ENCODE measurements at places on chromosomes 11 and 22. TPM values are rescaled to one million over a fixed set of nuclear protein-coding genes. Genes with fewer than 3 reads are reported as not detected.
A peak's percentile ranks its signal among the peaks of the same experiment; 100 is the strongest.

APOA1 gene
- not detected for total RNA-seq

SCGB1D2 gene
- not detected for total RNA-seq

MUC5B gene
- under 0.01 TPM for total RNA-seq

ZBED5 gene
- 31.0 TPM for total RNA-seq

TRIM49 gene
- total RNA-seq, result not detected

EHF gene
- 45.8 TPM for total RNA-seq

LRRN4CL gene
- not detected for total RNA-seq

PITPNM1 gene
- total RNA-seq, result 50.8 TPM

GRIK4 gene
- 0.14 TPM for total RNA-seq

LINC01488 gene
- not detected for total RNA-seq

PDGFD gene
- 3.5 TPM for total RNA-seq

DNA sequence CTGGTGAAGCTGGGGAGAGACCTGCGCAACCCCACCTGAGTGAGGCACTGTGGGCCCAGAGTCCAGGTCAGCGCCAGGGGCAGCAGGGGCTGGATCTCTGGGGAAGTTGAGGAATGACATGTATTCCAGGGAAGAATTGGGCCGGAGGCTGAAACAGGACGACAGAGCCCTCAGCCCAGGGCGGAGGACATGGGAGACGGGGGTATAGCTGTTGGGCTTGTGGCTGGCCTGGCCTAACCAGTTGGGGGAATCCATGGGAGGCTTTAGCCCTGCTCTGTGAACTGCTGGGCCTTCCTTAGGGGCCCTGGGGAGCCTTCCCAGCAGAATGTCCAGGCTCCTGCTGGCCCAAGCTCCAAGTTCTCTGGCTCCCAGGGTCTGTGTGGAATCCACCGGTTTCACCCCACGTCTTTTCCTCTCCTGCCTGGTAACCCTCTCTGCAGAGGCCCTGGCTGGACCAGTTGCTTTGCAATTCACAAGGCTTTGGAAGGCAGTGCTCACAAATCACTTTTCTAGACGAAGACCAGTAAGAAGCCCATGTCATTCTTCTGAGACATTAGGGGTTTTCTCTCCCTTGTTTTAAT, 50.4 kb upstream of the KCNQ1OT1 start:
- no peak for DNase-seq

- no peak for DNase-seq
Measured at GRCh38 chr22:26732284-26732683, 74.9 kb downstream of the MIAT start.

- DNase-seq, result peak; percentile 18
Measured at GRCh38 chr11:17683377-17684161, 35.8 kb upstream of the MYOD1 start.

DNA sequence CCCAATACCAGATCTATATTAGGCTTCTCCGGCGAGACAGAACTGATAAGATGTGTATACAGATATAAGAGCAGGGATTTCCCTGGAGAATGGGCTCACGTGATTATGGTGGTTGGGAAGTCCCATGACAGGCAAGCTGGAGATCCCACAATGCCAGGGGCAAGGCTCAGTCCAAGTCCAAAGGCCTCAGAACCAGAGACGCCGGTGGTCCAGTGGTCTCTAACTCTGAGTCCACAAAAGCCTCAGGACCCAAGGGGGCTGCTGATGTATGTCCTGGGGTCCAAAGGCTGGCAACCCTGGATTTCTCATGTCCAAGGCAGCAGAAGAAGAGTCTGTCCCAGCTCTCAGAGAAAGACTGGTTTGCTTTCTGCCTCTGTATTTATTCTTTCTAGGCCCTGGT, 15.8 kb upstream of the OSBPL5 start:
- DNase-seq, result no peak

- DNase-seq, result no peak
Measured at GRCh38 chr11:71251761-71252268, 562 bp downstream of the SHANK2 start.

DNA sequence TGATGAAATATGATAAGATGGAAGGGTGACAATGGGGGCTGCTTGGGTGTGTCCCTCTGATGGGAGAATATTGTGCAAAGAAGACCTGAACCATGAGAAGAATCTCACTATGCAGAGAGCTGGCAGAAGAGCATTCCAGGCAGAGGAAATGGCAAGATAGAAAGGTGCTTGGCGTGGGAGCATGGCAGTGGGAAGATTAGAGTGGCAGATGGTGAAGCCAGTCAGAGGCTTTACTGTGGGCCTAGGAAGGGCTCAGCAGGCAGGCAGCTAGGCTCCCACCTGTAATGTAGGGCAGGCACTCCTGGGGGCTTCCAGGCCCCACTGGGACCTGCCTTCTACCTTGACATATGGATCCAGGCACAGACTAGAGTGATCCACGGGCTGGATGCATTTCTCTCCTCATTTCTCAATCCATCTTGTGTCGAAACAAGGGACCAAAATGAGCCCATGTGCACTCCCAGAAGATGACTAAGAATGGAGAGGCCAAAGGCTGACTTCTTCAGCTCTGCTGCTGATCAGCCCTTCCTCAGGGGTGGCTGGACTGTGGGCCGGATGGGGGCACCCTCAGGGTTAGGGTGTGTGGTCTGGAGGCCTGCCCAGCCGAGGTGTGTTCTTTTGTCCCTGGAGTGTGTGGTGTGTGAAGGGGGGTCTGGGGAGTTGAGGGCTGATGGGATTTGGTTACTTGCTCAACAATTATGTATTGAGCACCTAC, 88.3 kb downstream of the TSPAN18 start:
- DNase-seq, result no peak

DNA sequence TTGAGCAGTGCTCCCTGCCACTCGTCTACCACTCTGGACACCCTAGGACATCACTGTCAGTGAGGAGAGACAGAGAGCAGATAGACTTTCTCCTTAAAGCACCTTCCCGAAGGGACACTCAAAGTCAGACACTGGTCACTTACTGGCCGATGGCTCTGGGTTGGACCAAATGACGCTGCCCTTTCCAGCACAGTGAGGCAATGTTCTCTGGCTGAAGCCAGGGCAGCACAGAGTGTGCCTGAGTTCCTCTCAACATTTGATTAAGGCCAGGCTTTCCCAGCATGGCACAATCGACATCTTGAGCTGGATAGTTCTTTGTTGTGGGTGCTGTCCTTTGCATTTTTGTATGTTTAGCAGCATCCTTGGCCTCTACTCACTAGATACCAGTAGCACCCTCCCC, 206.2 kb downstream of the CSNK2A3 start:
- DNase-seq, result no peak

GRCh38 chr22:45628515-45628914, 43.1 kb upstream of the ATXN10 start:
- DNase-seq, result no peak

- no peak for DNase-seq
Measured at GRCh38 chr22:30694171-30694639, 469 bp upstream of the OSBP2 start.

- DNase-seq, result no peak
Measured at GRCh38 chr11:117932426-117932825, 3.2 kb upstream of the TMPRSS13 start.

GRCh38 chr11:73314117-73314961, 6.3 kb downstream of the ARHGEF17 start:
- DNase-seq, result peak; percentile 85

GRCh38 chr11:10993186-10993585, 135.3 kb upstream of the ZBED5 start:
- DNase-seq, result no peak

DNA sequence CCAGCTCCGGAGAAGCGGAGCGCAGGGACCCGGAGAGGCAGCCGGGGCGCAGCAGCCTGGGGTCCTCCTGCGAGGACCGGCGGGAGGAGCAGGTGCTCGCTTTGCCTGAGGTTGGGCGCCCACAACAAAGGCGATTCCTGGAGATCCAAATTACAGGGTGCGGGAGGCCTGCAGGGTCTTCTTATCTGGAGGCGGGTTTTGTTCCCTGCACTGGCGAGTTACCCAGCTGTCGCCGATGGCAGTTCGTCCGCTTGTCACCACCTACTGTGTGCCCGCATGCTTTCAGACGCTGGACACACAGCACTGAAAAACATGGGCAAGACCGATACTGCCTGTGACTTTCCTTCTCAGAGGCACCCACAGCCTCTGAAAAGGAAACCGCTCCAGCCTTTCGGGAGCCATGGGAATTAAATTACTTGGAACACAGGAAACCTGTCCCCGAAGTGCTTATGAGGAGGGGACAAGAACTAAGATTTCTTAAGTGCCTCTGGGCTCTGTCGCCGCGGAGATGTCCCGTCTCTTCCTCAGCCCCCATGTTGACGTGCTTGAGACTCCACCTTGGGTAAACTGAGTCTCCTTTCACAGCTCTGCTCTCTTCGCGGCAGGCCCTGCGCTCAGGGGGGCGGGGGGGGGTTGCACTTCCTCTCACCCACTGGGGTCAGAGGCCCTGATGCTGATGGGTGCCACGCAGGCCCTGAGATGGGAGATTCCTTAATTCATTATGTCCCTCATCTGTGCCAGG, 1.3 kb upstream of the ZFTA start:
- no peak for DNase-seq

DNA sequence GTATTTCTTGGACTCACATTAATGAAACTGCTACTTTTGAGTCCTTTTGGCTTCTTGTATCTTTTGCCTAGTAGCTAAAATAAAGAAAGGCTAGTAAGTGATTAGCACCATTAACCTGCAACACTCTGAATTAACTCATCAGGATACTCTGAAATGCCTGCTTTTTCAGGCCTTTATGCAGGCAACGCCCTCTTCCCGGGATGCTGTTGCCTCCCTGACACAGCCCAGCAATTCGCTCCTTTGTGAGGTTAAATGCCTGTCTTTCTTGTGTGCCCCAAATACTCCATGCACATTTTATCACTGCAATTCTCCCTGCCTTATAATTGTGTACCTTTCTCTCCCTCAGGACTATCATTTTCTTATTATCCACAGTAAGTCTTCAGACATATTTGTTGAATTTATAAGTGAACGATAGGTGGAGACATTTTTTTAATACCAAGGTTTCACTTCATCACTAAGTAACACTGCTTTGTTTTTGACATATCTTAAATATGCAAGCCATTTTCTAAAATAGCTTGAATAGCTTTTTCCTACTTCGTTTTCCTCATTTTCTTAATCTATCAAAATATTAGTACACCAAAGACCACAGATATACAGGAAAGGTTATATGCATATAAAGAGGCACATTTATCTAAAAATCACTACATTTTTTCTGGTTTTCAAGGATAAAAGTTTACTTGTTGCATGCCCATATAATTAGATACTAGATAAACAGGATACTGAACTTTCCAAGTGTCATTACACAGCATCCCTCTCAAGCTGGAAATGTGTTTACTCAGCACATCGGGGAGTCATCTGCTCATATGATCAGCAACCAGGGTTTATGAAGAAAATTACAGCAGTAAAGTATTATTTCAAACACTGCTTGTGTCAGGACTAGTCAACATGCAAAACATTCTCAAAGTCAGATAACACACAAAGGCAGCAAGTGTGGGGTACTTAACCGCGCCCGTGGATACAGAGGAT, 48.5 kb upstream of the DDI1 start:
- no peak for DNase-seq

DNA sequence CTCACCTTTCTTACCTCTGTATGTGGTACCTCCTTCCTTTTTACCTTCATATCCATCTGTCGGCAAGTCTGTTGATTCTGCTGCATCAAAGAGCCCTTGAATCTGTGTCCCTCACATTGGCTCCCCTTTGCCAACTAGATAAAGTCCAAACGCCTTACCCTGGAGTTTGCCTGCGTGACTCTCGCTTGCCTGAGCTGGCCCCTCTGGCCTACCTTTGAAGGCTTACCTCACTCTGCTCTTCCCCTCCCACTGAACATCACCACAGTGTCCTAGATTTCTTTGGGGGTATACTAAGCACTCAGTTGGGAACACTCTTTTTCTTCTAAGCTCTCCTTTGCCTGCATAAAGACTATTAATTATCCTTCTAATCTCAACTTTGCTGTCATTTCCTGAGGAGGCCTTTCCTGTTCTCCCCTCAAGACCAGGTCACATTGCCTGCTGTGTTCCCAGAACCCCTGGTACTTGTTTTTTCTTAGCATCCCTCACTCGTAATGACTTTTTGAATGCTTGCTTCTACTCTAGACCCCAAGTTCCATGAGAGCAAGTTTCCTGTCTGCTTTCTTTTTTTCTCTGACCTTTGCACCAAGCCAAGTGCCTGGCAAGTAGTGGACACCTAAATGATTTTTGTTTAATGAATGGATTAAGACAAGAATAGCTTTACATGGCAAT, 67.8 kb upstream of the ADORA2A start:
- no peak for DNase-seq

GRCh38 chr11:80182901-80183300, 742.1 kb upstream of the TENM4 start:
- peak; percentile 9 for DNase-seq

DNA sequence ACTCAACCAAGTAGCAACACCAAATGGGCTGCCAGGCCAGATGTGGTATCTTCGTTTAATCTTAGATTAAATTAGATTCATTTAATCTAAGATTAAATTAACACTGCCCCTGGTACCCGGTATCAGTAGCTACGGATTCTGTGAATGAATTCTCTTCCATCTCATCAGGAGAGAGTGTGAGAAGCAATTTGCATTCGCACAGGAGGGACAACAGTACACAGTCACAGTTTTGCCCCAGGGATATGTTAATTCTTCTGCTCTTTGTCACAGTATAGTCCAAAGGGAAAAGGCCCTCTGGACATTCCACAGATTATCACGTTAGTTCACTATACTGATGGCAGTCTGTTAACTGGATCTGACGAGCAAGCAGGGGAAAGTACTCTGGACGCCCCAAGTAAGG, 22.9 kb downstream of the ASCL2 start:
- DNase-seq, result no peak

DNA sequence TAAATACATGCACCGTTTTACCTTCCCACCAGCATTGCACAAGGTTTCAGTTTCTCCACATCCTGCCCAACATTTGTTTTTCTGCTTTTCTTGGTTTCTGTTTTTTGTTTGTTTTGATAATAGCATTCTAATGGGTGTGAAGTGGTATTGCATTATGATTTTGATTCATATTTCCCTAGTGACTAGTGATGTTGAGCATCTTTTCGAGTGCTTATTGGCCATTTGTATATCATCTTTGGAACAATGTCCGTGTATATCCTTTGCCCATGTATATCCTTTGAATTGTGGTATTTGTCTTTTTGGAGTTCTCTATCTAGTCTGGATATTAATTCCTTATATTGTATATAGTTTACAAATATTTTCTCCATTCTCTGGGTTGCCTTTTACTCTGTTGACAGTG, 2914.8 kb upstream of the OR11H1 start:
- no peak for DNase-seq

DNA sequence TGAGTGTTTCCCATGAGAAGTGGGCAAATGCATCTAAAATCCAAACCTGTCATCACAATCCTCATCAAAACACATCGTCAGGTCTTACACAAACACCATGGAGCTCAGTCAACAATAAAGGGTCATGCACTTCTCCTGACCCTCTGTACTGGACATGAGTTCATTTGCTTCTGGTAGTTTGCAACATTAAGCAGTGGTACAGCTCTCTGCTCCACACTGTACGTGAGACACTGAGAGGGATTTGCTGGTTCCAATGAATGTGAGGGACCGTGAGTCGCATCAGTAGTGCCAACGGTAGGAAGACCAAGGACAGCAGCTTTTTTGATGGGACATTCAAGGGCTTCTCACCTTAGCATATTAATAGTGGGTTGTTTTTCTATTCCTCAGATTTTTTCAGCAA, 752.3 kb downstream of the OPCML start:
- no peak for DNase-seq

Measured in kidney epithelial cell (primary cell).